ENCODE measurements at places on chromosomes 2 and 18.

DNA sequence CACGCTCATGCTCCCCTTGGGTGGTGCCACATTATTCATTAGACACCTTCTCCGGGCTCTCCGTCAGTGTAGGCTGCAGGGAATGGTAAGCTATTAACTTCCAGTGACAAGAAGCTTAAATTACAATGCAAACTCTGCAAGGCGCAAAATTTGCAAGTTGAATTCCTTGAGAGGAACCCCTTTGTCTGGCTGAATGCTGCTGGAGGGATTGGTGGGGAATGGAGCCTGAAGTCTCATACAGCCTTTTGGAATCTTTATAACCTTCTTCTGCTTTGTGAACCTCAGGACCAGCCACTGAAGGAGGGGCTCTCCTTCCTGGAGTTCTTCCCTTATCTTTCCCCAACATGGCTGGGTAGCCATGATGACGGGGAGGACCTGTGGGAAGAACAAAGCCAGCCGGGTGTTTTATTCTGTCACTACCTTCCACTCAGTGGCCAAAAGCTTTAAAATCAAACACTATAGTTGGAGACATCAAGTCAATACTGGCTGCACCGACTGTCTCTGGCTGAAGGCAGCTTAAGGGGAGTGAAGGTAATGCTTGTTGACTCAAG lies 220.9 kb upstream of the EPHA4 start:
- DNase-seq: no peak

- no peak for DNase-seq
Observed at GRCh38 chr2:38147333-38148121, 71.6 kb upstream of the CYP1B1 start.

- DNase-seq: no peak
Observed at GRCh38 chr18:3037423-3037915, 24.5 kb upstream of the LPIN2 start.

GRCh38 chr2:33336036-33336625 lies 140.3 kb upstream of the RASGRP3 start:
- no peak for DNase-seq

GRCh38 chr2:219308142-219309101 lies 779 bp downstream of the PTPRN start:
- DNase-seq: no peak

DNA sequence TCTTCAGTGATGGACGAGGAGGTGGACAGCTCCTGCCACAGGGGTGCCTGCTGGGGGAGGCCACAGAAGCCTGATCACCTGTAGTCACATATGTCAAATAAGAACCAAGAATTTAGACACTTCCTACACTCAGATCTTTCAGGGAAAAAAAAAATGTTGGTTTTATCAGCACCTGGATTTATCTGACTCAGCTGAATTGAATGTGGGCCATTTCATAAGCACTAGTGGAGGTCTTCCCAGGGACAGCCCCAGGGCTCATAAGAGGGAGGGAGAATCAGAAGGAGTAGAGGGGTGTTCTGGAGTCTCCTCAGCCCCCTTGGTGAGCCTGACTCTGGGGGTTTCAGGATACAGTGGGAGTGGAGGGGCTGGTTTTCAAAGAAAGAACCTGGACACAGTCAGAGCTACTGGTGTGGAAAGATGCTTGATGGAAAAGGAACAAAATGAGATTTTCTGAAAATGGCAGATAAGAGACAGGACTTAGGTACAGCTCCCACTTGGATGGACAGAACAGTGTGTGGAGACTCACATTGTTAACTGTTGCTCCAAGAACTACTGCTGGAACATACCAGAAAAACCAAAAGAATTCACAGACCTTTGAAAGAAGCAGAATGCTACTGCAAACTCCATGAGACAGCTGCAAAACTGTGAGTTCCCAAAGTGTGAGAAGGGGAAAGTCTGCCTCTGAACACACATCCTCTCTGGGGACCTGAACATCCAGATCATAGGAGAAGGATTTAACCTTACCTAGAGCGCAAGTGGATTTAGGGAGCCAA lies 45.4 kb downstream of the LCT start:
- DNase-seq: no peak

DNA sequence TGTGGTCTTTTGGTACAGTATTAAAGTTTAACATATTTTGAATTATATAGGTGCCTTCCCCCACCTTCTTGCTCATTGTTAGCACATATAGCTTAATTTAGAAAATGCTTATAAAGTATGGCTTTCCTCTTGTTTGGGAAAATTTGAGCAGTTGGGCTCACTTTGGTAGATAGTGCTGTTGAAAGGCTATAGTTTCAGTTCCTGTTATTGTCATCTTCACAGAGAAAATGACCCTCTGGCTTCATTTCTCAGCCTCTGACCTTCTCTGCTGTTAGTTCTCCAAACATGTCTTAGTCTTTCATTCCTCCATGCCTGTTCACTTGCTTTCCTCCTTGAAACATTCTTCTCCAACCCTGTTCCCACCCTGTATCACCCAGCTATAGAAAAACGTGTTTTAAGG lies 200.6 kb downstream of the WDR7 start:
- no peak for DNase-seq

DNA sequence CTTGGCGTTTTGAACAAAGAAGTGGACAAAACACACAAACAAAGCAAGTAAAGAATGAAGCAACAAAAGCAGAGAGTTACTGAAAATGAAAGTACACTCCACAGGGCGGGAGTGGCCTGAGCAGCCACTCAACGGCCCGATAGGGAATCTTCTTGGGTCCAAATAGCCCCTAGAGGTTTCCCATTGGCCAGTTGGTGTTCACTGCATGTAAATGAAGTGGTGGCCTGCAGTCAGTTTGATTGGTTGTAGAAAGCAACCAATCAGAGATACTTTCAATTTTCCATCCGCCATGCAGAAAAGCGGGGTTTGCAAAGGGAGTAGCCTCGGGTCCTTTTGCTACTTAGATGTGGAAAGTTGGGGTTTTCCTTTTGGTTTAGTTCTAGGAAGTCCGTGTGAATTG lies 31.6 kb downstream of the CYBRD1 start:
- no peak for DNase-seq

DNA sequence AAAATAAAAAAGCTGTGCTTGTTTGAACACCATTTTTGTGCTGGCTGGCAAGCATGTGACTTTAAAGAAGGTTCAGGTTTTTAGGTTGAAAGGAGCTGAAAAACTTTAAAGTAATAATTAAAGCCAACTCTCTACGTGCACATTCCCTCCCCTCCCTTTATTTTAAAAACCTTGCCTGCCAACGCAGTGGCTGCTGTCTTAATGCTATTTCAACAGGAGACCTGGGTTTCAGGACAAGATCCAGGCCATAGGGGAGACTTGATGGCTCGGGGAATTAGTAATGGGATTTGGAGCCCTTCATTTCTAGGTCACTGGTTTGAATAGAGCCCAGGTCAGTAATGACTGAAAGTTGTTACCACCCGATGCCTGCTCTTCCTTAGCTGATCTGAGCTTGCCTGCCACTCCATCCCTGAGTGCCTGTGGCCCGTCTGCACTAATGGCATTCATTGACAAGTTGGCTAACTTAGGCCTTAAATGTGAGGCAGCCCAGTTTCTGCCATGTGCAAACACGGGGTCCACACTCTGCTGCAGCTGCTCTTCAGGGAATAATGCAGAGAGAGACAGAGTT lies 1233.2 kb upstream of the ZEB2 start:
- DNase-seq: no peak

GRCh38 chr2:29039718-29040480 lies 34.4 kb downstream of the PCARE start:
- no peak for DNase-seq

DNA sequence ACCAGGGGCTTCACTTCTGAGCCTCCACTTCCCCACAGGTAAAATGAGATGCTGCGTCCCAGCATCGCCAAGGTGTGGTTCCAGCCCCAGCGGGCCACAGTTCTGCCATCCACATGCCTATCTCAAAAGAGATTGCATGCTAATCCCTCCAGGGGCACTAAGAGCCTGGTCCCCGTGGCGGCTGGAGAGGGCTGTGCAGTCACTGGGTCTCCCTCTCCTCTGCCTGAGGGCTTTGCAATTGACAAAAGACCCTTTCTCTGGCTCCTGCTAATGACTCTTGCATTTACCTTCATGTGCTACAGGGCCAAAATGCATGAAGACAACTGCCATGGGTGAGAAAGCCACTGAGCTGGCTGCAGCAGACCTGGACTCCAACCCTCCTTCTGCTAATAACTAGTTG lies 18.5 kb downstream of the ZBTB7C start:
- no peak for DNase-seq

GRCh38 chr2:132641819-132642218 lies 28.2 kb downstream of the LYPD1 start:
- no peak for DNase-seq

DNA sequence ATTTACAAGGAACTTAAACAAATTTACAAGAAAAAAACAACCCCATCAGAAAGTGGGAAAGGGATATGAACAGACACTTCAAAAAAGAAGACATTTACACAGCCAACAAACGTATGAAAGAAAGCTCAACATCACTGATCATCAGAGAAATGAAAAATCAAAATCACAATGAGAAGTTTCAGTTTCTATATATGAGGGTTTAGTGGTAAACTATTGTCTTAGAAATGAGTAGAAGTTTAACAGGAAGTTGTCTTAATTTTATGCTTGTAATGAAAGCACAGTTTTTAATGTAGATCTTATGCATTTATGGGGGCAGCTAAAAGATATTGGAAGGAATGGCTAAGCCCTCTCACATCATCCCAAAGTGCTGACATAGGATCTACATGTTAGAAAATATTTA lies 325.4 kb downstream of the ERBB4 start:
- no peak for DNase-seq

DNA sequence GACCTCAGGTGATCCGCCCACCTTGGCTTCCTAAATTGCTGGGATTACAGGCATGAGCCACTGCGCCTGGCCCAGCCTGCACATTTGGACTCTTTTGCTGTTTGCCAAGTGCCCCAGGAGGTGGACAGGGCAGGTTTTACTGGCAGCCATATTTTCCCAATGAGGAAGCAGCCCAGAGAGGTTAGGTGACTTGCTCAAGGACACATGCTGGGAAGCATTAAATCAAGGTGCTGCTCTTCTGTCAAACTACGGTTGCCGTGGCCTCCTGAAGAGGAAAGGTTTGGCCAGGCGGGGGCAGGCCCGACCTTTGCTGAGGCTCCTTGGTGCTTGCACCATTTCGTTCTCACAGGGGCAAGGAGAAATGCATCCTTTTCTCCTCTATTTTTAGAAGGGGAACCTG lies 44.0 kb downstream of the DNMT3A start:
- no peak for DNase-seq

DNA sequence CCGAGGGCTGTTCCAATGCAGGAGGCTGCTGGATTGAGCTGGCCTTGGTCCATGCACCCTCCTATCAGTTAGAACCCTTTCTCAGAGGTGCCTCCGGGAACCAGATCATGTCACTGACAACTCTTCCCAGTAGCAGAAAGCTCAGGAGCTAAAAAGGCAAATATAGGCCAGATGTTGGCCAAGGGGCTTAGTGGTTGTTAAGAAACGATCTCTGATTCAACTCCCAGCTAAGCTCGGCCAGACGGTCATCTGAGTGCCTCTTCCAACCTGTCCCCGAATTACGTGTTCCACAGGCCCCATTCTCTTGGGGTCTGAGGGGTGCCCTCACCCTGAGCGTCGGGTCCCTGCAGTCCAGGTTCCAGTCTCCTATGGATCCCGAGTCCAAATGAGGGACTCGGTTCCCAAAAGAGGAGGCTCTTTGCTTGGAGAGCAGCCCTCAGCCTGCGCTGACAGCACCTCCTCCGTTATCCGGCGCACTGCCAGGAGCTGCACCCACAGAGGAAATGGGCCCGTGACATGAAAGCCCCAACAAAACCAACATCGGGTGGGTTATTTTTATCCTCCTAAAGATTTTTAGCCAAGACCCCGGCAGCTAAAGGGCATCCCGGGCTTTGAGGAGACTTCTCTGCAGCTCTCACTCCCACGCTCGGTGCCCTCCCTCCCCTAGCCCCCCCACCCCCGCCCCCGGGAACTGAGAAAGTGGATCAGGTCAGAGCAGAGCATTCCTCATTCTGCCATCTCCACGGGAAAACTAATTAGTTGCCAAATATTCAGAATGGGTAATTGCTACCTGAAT lies 106.6 kb upstream of the ID2 start:
- DNase-seq: no peak

GRCh38 chr2:226366920-226367319 lies 432.7 kb downstream of the IRS1 start:
- DNase-seq: no peak

DNA sequence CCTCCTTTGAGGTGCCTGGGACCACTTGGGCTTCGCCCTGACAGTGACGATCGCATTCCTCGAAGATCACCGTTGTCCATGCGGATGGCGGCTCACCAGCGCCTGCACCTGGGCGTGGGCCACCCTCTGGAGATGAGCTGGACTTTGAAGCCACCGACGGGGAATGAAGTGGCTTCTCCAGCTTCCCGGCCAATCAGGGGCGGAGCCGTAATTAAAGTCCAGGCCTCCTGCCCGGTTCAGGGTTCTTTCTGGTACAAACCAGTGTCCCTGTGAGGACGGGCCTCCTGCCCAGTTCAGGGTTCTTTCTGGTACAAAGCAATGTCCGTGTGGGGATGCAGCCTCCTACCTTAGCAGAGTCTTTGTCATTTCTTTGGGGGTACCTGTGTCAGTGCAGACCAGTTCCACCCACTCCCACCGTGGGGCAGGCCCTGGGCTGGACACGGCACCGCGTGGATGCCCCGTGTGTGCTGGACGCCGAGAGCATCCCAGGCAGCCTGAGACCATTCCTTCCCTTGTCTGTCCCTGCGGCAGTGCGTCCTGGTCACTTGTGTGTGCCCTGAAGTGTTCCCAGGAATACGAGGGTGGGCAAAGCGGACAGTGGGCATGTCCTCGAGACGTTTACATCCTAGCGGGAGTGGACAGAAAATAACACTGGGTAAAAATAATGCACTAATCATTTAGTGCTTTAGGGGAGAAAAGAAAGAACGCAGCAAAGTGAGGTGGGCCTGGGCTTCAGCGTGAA lies 55.0 kb downstream of the KCNG2 start:
- DNase-seq: no peak

- DNase-seq: no peak
Observed at GRCh38 chr2:192146069-192147015, 48.4 kb downstream of the TMEFF2 start.

- DNase-seq: no peak
Observed at GRCh38 chr2:120985174-120985996, 249.7 kb downstream of the GLI2 start.

Data from stimulated activated CD4-positive, alpha-beta T cell treated with anti-CD3 and anti-CD28 coated beads, Interleukin-1b, Interleukin-23, amount 100 ng/mL, for 1 hour (primary cell).